AG09319 (cell line): ENCODE measurements at places on chromosomes 1 and 21.

GRCh38 chr1:230545181-230545580 lies 97.1 kb upstream of the COG2 start:
- no peak for DNase-seq

DNA sequence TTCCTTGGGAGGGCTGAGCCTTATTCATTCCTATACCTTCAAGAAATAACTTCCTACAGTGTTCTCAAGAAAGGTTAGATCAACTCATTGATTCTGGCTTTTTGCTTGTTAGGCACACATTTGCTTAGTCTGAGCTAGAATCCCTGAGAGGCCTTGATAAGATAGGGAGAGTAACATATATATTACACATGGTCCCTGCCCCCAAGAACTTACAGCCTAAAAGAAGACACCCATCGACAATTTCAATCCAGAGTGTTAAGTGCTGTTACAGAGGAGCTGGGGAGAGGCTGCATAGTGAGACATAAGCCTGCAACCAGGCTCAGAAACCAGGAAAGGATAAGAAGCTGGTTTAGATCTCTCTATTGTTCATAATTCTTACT lies 68.7 kb downstream of the PLPP3 start:
- DNase-seq: no peak

DNA sequence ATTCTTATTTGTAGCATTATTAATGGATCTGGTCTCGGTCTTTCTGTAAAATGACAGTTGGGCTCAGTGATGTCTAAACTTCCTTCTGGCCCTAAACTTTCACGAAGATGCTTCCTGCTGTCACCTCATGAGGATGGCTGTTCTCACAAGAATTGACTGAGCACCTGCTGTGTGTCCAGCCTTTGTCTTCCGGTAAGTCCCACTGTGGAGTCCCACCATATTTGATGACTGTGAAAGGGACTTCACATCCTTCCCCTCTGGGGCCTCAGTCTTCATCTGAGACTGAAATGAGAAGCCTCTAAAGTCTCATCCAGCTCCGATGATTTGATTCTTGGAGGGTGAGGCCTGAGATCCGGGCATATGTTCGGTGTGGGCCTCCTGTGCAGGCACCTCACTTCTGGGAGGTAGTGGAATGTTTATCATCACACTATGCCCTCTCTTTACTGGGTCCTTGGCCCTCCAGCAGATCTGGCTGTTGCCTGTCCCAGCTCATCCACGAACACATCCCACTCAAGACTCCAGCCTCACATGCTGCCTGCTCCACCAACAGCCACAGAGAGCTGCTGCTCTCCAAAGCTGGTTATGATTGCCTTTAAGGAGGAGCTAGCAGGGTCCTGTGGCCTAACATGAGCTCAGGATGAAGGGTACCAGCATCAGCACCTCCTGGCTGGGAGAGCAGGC lies 95.8 kb downstream of the KCNN3 start:
- DNase-seq: no peak

GRCh38 chr1:116436611-116436970 lies 63.5 kb downstream of the ATP1A1 start:
- no peak for DNase-seq

GRCh38 chr1:231612393-231613089 lies 14.0 kb upstream of the DISC1 start:
- no peak for DNase-seq

- no peak for DNase-seq
Measured at GRCh38 chr1:4164965-4165364, 264.9 kb upstream of the C1orf174 start.
